Choroid plexus epithelial cell (primary cell): ENCODE measurements at places on chromosomes 4 and X.
A peak's percentile ranks its signal among the peaks of the same experiment; 100 is the strongest.

DNA sequence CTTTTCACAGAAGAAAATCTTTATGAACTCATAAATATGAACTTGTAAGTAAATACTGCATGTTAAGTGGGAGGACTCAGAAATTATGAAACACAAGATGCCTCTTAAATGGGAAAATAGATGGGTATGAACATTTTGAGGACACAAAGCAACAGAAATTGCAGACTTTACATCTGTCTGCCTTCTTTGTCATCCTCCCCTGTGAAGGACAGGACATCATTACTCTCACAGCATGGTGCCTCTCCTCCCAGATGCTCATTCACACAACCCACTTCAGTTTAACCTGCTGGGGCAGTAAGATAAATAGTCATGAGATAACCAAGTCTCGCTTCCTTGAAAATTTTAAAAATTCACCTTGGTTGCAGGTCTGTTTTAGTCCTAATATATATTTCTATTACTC, 144.5 kb downstream of the APBB2 start:
- no peak for DNase-seq

DNA sequence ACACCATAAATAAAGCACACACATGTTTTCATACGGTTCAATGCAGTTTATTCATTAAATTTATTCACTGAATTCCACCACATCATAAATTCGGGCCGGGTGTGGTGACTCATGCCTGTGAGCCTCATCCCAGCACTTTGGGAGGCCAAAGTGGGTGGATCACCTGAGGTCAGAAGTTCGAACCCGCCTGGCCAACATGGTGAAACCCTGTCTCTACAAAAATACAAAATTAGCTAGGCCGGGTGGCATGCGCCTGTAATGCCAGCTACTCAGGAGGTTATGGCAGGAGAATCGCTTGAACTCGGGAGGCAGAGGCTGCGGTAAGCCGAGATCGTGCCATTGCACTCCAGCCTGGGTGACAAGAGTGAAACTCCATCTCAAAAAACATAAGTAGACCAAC, 131.6 kb downstream of the PDS5A start:
- DNase-seq, result peak; percentile 10

GRCh38 chrX:118593407-118593806, 97.8 kb downstream of the DOCK11 start:
- DNase-seq, result no peak

GRCh38 chrX:97616883-97617530, 733.3 kb downstream of the RPA4 start:
- DNase-seq, result peak; percentile 70

DNA sequence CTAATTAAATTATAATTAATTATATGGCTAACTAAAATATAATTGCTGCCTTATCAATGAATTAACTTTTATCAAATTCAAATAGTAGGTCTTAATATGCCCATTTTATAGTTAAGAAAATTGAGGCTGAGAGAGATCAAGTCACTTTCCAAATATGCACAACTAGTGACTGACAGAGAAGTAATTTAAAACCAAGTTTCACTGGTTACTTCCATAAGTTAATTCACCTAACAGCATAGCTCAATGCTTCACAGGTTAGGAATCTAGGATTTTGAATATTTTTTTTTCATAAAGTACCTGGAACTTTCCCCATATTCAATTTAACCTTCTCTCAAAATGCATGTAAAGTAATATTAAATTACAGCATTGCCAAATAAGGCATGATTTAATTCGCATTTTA, 134.4 kb upstream of the VEGFC start:
- no peak for DNase-seq

- DNase-seq, result no peak
Observed at GRCh38 chrX:39581411-39581810, 516.3 kb downstream of the BCOR start.

- DNase-seq, result no peak
Observed at GRCh38 chr4:110705440-110705782, 82.5 kb upstream of the PITX2 start.

DNA sequence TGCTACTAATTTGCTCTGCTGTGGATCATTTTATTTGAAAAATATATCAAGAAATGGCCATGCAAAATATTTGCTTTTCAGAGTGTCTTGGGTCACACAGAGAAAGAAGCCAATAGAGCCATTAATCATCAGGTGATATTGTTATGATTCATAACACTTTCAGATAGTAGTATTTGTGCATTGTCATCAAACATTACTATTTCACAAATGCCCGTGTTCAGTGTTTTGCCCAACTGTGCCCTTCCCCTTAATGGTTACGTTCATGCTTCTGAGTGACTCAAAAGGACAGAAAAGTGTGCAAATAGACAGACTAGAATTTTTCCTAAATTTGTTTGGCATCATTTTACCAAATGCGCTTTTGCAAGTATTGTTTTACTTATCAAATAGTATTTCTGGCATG, 46.5 kb downstream of the PHOX2B start:
- no peak for DNase-seq

GRCh38 chrX:24335871-24336270, 22.0 kb upstream of the SUPT20HL2 start:
- no peak for DNase-seq

GRCh38 chr4:159158985-159159384, 56.1 kb downstream of the RAPGEF2 start:
- DNase-seq, result no peak

DNA sequence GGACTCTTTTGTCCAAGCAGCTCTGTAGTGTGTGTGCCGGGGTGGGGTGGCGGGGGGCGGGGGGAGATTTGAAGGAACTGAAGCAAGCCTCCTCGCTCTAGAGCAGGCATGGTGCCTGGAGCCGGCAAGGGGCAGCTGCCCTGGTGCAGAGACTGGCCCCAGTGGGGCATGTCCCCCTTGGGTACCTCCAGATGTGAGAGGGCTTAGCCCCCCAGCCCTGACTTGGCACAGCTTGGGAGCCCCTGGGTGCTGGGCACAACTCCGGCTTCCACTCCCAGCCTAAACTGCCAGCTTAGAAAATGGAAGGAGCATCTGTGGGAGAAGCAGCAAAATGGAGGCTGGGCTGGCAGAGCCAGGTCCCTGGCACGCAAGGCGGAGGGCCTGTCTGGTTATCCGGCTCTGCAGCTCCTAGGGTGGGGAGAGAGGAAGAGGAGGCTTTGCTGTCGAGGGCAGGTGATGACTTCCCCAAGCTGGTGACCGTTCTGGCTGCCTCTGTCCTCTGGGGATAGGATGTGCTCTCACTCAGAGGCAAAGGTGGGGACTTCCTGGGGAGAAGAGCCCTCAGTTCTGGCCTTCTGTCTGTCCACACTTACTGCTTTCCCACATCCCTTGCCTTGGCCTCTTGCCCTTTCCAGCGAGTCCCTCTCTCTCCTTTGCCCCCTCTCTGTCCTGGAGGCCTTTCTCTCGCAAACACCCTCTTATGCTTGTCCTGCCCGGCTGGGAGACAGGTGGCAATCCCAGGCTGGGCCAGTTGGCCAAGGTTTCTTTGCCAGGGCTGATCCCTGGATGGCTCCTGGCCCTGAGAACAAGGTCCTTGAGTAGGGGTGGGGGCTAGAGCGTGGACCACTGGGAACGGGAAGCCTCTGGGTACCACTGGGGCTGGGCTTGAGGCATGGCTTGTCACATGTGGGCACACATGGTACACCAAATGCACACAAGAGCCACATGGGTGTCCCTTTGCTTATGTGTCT, 2.0 kb downstream of the DLG3 start:
- no peak for DNase-seq

DNA sequence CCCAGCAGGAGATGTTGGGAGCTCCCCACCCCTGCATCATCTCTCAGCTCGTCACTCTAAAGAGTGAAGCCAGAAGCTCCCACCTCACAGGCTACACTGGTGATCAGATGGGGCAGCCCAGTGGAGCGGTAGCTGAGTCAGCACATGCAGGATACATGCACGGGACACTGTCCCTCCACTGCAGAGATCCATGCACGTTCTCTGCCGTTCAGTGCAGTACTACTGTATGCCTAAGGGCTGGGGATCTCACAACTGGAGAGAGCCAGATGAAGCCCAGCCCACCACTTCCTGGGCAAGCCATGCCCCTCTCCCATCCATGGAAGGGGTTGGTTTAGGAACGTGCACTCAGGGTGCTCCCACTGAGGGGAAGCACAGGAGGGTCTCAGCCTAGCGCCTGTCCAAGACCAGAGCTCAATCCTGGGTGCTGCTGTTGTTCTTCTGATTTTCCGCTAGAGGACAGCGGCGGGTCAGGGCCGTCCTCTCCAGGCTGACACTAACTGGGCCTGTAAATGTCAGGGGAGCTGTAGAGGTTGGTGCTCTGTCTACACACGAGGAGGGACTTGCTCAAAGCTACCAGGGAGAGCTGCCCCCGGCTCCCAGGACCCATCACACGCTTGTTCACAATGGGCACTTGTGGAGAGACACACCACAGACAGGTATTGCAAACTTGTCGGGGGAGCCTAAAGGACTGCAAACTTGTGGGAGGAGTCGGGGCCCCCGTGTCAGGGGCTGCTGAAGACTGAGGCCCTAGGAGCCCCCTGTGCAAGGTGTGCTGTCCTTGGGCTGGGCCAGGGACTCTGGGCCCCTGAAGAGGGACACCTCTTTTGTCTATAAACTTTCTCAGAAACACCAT, 18.2 kb upstream of the ABLIM2 start:
- DNase-seq, result peak; percentile 80

GRCh38 chr4:100782356-100782755, 264.5 kb upstream of the EMCN start:
- DNase-seq, result no peak

DNA sequence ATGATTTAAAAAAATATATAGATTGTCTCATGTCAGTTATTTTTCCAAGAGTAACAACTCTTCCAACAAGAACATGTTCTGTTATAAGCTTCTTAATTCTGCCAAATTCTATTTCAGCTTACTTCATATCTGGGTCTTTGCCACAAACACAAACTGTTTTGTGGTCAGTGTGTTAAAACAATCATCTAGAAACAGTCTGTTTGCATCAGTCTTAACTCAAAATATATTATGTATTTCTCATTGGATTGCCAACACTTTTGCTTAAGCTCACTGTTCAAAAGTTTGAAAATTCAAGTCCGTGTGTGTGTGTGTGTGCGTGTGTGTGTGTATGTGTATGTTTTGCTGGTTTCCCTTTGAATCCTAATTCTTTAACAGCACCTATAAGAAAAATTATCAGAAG, 752.3 kb upstream of the NDST4 start:
- DNase-seq, result no peak

GRCh38 chrX:69424161-69424560, 80.0 kb upstream of the NALF2 start:
- DNase-seq, result peak; percentile 31

DNA sequence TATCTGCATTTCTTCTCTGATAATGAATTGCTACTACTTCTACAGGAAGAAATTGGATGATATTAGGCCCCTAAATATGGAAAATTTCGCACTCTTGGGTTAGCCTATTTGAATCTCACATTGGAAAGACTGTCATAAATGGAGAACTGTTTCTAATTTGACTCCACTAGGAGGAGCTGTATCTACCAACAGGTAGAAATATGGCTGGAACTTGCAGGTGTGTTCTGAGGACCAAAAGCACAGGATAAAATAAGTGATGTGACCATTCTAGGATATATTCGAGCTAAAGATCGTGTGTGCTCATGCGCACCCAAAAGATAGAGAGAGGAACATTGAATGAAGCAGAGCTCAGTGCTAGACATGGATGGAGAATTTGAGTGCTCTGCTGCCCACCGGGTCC, 4.8 kb upstream of the NKAP start:
- DNase-seq, result peak; percentile 2

DNA sequence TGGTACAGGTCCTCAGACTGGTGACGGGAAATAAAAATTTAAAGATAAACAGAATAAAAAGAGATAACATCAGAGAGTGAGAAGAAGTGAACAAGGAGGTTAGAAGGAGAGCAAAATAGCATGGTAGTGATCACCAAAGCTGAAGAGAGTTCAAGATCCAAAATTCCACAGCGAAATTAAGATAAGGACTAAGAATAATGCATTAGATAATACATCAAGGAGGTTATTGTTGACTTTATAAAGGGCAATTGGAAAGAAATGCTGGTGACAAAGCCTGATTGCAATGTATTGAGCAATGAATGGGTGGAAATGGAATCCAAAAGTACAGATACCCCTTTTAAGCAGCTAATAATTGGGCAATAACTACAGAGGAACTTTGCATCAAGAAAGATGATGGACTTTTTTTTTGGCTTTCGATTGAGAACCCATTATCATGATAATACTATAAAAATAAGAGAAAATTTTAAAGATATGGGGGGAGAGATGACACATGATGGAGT, 101.6 kb upstream of the MAP9 start:
- DNase-seq, result peak; percentile 7

DNA sequence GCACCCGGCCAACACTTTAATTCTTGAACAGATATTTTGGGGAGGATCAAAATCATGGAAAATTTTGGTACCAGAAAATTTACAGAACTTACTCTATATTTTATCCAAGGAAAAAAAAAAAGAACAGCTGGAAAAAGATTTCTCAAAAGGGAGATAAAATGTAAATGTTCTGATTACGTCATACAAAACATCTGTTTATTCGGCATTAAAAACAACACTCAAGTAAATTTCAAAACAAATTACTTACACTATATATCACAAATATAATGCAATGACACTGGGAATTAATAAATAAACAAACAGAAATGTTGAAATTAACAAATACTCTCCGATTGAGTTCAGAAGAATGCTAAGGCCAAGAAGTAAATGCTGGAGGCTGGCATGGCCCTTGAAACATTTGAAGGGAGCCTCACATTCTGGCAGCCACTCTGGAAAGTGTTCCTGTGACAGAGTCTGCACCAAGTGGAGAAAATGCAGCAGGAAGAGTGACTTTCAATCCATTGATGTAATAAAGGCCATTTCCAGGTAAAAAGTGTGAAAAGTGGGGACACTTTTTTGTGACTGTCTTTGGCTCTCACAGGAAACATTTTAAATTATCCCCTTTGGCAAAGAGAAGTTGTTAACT, 486.0 kb upstream of the CTSO start:
- DNase-seq, result no peak

- DNase-seq, result peak; percentile 44
Observed at GRCh38 chr4:32191961-32192360, 1471.8 kb downstream of the PCDH7 start.

GRCh38 chr4:23972187-23972586, 82.3 kb upstream of the PPARGC1A start:
- no peak for DNase-seq

DNA sequence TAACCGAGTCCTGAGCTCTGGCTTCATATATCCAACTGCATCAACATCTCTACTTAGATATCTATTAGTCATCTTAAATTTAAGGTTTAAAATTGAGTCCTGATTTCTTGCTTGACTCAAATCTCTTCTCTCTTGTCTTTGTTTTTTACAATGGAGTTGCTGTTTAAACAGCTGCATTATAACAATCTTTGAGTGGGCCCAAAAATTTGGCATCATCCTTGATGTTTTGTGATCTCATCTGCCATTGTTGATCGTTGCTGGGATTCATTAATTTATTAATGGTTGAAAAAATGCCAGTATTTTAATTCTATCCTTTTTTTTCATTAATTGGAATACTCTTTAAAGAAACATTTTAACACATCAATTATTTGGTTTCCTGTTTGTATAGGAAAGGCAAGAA, 82.2 kb downstream of the STIM2 start:
- no peak for DNase-seq
